ENCODE measurements at places on chromosomes 2 and 18. TPM values are rescaled to one million over a fixed set of nuclear protein-coding genes. Genes with fewer than 3 reads are reported as not detected.

DNA sequence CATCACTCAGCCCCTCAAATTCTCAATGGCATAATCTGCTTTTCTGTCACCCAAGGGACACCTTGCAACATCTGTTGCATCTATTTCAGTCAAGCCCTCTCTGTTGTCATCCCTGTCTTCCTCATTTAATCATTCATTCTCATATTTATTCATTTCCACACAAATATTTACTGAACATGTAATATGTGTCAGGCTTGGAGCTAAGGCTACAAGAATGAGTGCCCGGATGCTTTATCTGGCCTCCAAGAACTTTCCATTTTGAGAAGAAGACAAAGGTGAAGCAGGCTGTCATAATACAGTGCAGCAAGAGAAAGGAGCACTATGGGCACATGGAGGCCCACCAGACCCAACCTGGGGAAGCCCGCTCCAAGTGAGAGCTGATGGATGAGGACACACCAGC, 15.6 kb downstream of the IL18RAP start:
- DNase-seq: no peak
- no peaks in the 10 kb centered on the region for H3K36me3 ChIP-seq
- no peak overlapping the region for H3K4me3 ChIP-seq
- no peaks in the 10 kb centered on the region for H3K27me3 ChIP-seq
- peaks cover 9% of the 10 kb centered on the region for H3K4me1 ChIP-seq
- H3K27ac ChIP-seq: no peak overlapping the region

GRCh38 chr2:72004976-72005375, 142.7 kb downstream of the CYP26B1 start:
- H3K4me1 ChIP-seq: peaks cover 6% of the 10 kb centered on the region
- no peak overlapping the region for H3K27ac ChIP-seq
- no peak for DNase-seq
- no peak overlapping the region for H3K4me3 ChIP-seq

DNA sequence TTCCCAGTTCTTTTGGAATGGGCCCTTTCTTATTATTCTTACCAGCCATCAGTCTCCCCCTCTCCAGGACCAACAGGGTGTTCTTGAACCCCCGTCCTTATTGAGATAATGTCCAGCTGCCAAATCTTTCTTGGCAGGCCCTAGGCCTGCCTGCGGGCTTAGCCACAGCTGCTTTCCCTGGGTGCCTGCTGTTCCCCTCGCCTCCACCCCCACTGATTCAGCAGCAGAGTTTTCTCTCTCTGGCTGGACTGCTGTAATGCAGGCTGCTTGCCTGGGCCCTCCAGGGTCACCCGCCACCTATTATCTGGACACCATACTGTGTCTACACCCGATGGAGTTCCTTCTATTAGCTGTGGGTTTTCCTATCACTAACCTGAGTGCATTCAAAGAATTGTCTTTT, 395.4 kb upstream of the ATP5MC3 start:
- DNase-seq: no peak
- H3K27me3 ChIP-seq: peaks cover 16% of the 10 kb centered on the region
- H3K4me1 ChIP-seq: no peaks in the 10 kb centered on the region
- no peaks in the 10 kb centered on the region for H3K36me3 ChIP-seq

DNA sequence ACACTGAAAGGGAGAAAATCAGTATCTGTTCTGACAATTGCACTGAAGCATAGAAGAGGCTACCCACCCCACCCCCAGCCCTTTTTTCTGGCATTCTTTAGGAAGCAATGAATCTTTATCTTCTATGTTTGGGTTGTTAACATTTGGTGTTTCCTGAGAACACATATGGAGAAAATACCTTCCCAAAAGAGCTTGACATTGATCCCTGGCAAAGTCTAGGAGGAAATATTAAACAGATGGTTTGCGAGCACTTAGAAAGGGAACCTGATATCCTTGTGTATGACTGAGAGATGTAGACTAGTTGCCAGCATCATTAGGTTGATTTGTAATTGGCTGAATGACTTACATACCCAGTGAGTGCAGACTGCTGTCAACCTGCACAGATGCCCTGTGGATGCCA, 42.9 kb downstream of the DOK1 start:
- peaks cover 2% of the 10 kb centered on the region for H3K27me3 ChIP-seq
- DNase-seq: no peak
- no peak overlapping the region for H3K4me3 ChIP-seq

- H3K27me3 ChIP-seq: peaks cover 6% of the 10 kb centered on the region
- no peak for DNase-seq
- H3K36me3 ChIP-seq: no peaks in the 10 kb centered on the region
- peaks cover 6% of the 10 kb centered on the region for H3K4me1 ChIP-seq
- H3K27ac ChIP-seq: no peak overlapping the region
Observed at GRCh38 chr18:31410716-31411483, 34.3 kb downstream of the DSG4 start.

GRCh38 chr2:108354136-108354535, 23.6 kb upstream of the SULT1C4 start:
- H3K36me3 ChIP-seq: no peaks in the 10 kb centered on the region
- no peaks in the 10 kb centered on the region for H3K4me1 ChIP-seq
- no peaks in the 10 kb centered on the region for H3K27me3 ChIP-seq
- H3K4me3 ChIP-seq: no peak overlapping the region
- DNase-seq: no peak

- H3K27me3 ChIP-seq: peaks cover 34% of the 10 kb centered on the region
- H3K4me3 ChIP-seq: no peak overlapping the region
- peaks cover 35% of the 10 kb centered on the region for H3K4me1 ChIP-seq
- no peak for DNase-seq
Observed at GRCh38 chr2:27264253-27264752, 1.5 kb upstream of the SLC30A3 start.

DNA sequence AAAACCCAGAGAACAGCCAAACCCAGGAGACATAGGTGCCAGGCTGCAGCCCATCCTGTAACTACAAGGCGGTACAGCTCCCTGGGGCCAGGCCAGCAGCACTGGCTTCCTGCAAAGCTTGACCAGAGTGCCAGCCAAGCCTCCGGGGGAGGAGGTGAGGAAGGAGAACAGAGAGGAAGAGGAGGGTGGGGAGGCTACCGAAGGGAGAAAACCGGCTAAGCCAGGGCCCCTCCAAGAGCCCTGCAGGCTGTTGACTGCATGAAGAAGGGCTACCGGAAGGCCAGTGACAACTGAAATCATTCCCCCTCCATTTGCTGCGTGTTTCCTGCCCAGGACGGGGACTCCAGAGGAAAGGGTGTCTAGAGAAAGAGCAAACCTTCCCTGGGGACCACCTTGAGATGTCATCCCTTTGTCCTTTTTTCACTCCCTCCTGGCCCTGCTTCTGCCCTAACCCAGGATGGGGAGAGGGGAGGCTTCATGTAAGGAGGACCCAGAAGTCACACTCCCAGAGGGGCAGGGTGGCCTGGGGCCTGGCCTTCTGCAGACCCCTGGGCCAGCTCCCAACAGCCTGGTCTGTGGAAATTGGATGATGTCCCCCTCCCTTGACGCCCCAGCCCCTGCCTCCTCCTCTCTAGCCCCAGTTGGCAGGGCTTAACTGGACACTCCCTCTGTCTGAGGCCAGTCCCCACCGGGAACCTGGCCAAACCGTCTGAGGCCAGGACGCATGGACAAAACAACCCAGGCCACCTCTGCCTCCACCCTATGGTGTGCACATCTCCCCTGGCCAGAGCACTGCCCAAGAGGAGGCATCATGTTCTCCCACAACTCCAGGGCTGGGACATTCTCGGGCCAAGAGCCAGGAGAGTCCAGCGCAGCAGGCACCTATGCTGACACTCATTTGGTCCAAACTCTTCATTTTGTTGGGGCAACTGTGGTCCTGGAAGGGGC, 207.8 kb downstream of the CYP26B1 start:
- no peaks in the 10 kb centered on the region for H3K4me1 ChIP-seq
- H3K4me3 ChIP-seq: no peak overlapping the region
- DNase-seq: no peak
- H3K27me3 ChIP-seq: peaks cover 4% of the 10 kb centered on the region

GRCh38 chr18:62616331-62616805, 93.5 kb downstream of the ZCCHC2 start:
- peaks cover 4% of the 10 kb centered on the region for H3K27me3 ChIP-seq
- H3K36me3 ChIP-seq: no peaks in the 10 kb centered on the region
- no peak overlapping the region for H3K4me3 ChIP-seq
- peaks cover 10% of the 10 kb centered on the region for H3K4me1 ChIP-seq

DNA sequence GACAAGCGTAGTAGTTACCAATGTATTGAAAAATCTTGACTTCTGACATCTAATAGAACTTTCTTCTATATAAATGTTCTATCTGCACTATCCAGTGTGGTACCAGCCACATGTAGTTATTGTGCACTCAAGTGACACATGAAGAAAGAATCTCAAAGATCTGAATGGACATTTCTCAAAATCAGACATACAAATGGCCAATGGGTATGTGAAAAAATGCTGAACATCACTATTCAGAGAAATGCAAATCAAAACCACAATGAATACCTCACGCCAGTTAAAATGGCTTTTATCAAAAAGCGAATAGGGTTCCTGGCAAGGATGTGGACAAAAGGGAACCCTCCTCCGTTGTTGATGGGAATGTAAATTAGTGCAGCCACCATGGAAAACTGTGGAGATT, 37.5 kb upstream of the SMCHD1 start:
- no peaks in the 10 kb centered on the region for H3K4me1 ChIP-seq
- H3K27ac ChIP-seq: no peak overlapping the region
- no peaks in the 10 kb centered on the region for H3K27me3 ChIP-seq
- no peak overlapping the region for H3K4me3 ChIP-seq

GRCh38 chr2:236935631-236936445, 149.9 kb upstream of the COPS8 start:
- no peaks in the 10 kb centered on the region for H3K36me3 ChIP-seq
- H3K27ac ChIP-seq: no peak overlapping the region
- DNase-seq: no peak

- no peaks in the 10 kb centered on the region for H3K36me3 ChIP-seq
- no peaks in the 10 kb centered on the region for H3K27me3 ChIP-seq
- peaks cover 28% of the 10 kb centered on the region for H3K4me1 ChIP-seq
- peak; percentile 16 for DNase-seq
- peak overlapping the region; percentile 49 for H3K27ac ChIP-seq
- no peak overlapping the region for H3K4me3 ChIP-seq
Observed at GRCh38 chr2:48607307-48608014, 10.2 kb upstream of the GTF2A1L start.

DNA sequence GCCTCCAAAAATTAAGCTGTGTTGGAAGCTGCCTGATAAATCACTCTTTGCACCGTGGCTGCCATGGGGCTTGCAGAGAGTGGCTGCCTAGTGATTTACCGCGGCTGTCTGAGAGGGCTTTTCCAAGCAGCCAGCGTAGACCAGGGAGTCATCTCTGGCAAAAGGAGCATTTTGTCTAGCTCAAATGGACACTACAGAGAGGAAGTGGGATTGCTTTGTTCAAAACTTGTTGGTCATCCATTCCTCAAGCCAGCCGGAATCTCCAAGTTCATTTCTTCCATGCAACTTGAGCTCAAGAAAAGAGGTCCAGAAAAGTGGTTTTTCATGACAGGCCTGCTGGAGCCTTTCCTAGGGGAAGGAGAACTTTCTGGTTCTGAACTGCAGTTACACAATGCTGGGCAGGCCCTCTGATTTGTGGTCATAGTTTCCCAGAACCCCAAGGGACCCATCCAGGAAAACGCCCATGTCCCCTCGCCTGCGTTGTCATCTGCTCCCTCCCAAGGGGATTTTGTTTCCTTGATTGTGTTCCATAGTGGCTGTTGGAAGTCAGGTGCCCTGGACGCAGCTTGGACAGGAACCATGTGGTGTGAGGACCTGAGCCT, 108.1 kb downstream of the TRIB2 start:
- no peak overlapping the region for H3K4me3 ChIP-seq
- DNase-seq: no peak
- no peaks in the 10 kb centered on the region for H3K36me3 ChIP-seq
- no peaks in the 10 kb centered on the region for H3K4me1 ChIP-seq
- H3K27me3 ChIP-seq: peaks cover 29% of the 10 kb centered on the region

GRCh38 chr2:11065833-11066485, 89.3 kb upstream of the SLC66A3 start:
- DNase-seq: no peak
- H3K27ac ChIP-seq: no peak overlapping the region
- H3K27me3 ChIP-seq: peaks cover 38% of the 10 kb centered on the region
- H3K4me1 ChIP-seq: no peaks in the 10 kb centered on the region

GRCh38 chr2:168565512-168565911, 109.4 kb downstream of the CERS6 start:
- H3K4me3 ChIP-seq: no peak overlapping the region
- H3K27me3 ChIP-seq: no peaks in the 10 kb centered on the region
- no peak for DNase-seq
- H3K27ac ChIP-seq: no peak overlapping the region
- no peaks in the 10 kb centered on the region for H3K4me1 ChIP-seq

- H3K27me3 ChIP-seq: no peaks in the 10 kb centered on the region
- H3K36me3 ChIP-seq: no peaks in the 10 kb centered on the region
- H3K27ac ChIP-seq: no peak overlapping the region
- no peaks in the 10 kb centered on the region for H3K4me1 ChIP-seq
Observed at GRCh38 chr2:167069855-167070254, 181.6 kb downstream of the XIRP2 start.

GRCh38 chr2:54665436-54665856, 58.0 kb upstream of the EML6 start:
- peaks cover 86% of the 10 kb centered on the region for H3K36me3 ChIP-seq
- no peak overlapping the region for H3K27ac ChIP-seq
- H3K4me3 ChIP-seq: no peak overlapping the region

GRCh38 chr2:70936165-70936978, 672 bp downstream of the ATP6V1B1 start:
- no peak for DNase-seq
- H3K27me3 ChIP-seq: peaks cover 10% of the 10 kb centered on the region
- H3K27ac ChIP-seq: no peak overlapping the region
- H3K4me1 ChIP-seq: peaks cover 9% of the 10 kb centered on the region

- DNase-seq: no peak
- no peak overlapping the region for H3K27ac ChIP-seq
- no peak overlapping the region for H3K4me3 ChIP-seq
Observed at GRCh38 chr2:62789518-62789917, 84.0 kb downstream of the EHBP1 start.

ELOA2 gene
- total RNA-seq: not detected

MPP4 gene
- total RNA-seq: not detected

KATNAL2 gene
- 0.91 TPM for total RNA-seq

RIF1 gene
- total RNA-seq: 94.5 TPM

NR4A2 gene
- total RNA-seq: 5.6 TPM

TSPYL6 gene
- total RNA-seq: 8.8 TPM

KCNS3 gene
- 0.25 TPM for total RNA-seq

GPR39 gene
- total RNA-seq: 0.04 TPM

IL36G gene
- total RNA-seq: not detected

DUSP11 gene
- total RNA-seq: 20.7 TPM

All from K562 (cell line).